ENCODE measurements at places on chromosomes 7 and 10. TPM values are rescaled to one million over a fixed set of nuclear protein-coding genes. Genes with fewer than 3 reads are reported as not detected.

Gene C1GALT1
- total RNA-seq: 15.3 TPM

Gene PHF14
- total RNA-seq: 35.6 TPM

Gene TUBB8
- not detected for total RNA-seq

Gene SLC39A12
- not detected for total RNA-seq

Gene LOXL4
- total RNA-seq: 12.5 TPM

Gene LRRC18
- total RNA-seq: 0.15 TPM

Gene ARHGAP22
- total RNA-seq: 8.3 TPM

Gene PIK3CG
- 2.2 TPM for total RNA-seq

Gene ICA1
- 6.8 TPM for total RNA-seq

Gene LRRD1
- total RNA-seq: 0.40 TPM

Gene TUBAL3
- total RNA-seq: not detected

DNA sequence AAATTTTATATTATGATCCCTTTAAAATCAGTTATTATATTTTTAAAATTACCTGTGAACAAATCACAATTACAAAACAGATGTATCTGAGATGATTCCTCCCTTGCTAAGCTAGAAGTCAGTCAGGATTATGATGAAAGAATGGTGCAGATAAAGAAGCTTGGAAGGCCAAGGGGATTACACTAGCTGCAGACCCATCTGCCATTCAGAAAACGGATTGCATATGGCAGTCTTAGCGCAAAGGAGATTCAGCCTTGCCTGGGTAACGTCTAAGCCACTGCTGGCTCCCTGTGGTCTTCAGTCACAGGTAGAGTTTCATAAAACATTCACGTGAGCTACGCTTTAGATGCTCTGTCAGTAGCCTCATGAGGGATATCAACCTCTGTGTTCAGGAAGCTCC, 222.2 kb downstream of the POU6F2 start:
- H3K4me3 ChIP-seq: no peak overlapping the region
- no peak for DNase-seq
- H3K27me3 ChIP-seq: no peaks in the 10 kb centered on the region
- H3K27ac ChIP-seq: no peak overlapping the region
- H3K4me1 ChIP-seq: no peaks in the 10 kb centered on the region

DNA sequence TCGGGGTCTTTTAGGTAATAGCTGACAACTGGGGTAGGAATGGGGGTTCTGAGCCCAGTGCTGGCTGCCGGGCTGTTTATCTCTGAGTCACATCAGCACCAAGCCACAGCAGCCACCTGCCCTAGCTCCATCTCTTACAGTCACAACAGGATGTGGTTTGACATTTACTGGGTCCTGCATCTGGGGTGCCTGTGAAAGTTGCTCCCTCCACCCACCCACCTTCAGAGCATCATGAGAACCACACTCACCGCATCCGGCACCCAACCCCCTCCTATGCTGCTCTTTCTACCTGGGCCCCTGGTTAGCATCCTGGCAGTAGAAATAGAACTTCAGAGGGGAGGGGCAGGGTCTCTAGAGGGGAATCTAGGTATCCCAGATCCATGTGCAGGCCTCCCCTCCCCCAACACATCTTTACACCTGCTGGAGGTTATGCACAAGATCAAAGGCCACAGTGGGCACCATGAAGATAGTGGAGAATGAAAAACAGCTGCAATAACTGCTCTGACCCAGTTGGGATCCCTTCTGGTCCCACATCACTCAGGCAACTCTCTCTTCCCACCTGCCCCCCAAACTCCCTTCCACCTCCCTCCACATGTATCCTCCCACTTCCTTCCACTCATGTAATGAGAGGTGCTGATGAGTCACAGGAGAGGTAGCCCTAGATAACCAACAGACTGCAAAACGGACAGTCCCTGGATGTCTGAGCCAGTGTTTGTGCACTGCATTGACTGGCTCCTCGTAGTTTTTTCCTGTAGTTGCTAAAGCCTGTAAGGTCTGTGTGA, 38.2 kb downstream of the PRSS2 start:
- no peak overlapping the region for H3K4me3 ChIP-seq
- no peak for DNase-seq
- H3K36me3 ChIP-seq: no peaks in the 10 kb centered on the region
- H3K27ac ChIP-seq: no peak overlapping the region

DNA sequence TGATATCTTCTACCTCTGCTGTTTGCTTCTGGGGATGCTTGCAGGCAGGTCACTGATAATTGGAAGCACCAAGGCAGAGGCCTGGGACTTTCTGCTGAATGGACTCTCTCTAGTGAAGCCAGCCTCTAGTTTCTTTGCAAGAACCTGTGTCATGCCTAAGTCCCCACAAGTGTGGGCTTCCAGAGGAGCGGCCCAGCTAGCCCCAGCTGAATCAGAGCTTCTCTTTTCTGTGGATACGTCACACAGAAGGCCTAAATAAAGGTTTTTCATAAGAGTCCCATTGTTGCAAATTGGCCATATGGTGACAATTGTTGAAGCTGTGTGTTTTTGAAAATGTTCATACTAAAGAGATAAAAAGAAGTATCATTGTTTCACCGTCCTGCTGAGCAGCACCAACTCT, 6.8 kb upstream of the OPALIN start:
- H3K4me1 ChIP-seq: no peaks in the 10 kb centered on the region
- H3K27me3 ChIP-seq: no peaks in the 10 kb centered on the region
- H3K36me3 ChIP-seq: no peaks in the 10 kb centered on the region
- H3K27ac ChIP-seq: no peak overlapping the region
- no peak for DNase-seq

- H3K36me3 ChIP-seq: no peaks in the 10 kb centered on the region
- H3K27me3 ChIP-seq: no peaks in the 10 kb centered on the region
- DNase-seq: no peak
- H3K27ac ChIP-seq: no peak overlapping the region
- H3K4me3 ChIP-seq: peak overlapping the region; percentile 50
These were observed 872 bp downstream of the FAM131B start for GRCh38 chr7:143361552-143362130.

GRCh38 chr7:116249969-116250553, 39.7 kb downstream of the TES start:
- no peak overlapping the region for H3K27ac ChIP-seq
- no peaks in the 10 kb centered on the region for H3K36me3 ChIP-seq
- no peak for DNase-seq
- no peaks in the 10 kb centered on the region for H3K4me1 ChIP-seq

- H3K27me3 ChIP-seq: no peaks in the 10 kb centered on the region
- H3K4me3 ChIP-seq: no peak overlapping the region
- no peaks in the 10 kb centered on the region for H3K4me1 ChIP-seq
These were observed 12.6 kb upstream of the FAM13C start for GRCh38 chr10:59374916-59375315.

DNA sequence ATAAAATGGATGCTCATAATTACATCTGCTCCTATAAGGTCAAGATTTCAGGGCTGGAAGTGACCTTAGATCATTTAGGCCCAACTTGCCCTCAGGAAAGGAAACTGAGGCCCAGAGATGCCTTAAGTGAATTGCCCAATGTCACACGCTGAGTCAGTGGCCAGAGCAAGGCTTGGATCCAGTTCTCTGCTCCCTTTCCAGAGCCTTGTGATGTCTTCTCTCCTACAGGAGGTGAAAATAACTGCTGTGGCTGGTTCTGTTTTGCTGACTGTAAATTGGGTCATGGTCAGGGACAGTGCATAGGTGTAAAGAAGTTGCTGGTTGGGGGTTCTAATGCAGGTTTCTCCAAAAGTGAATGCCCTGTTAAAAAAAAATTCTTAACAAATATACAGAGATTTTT, 91.3 kb downstream of the TCF7L2 start:
- no peak for DNase-seq
- H3K4me3 ChIP-seq: no peak overlapping the region
- H3K36me3 ChIP-seq: no peaks in the 10 kb centered on the region
- no peak overlapping the region for H3K27ac ChIP-seq
- H3K4me1 ChIP-seq: peaks cover 10% of the 10 kb centered on the region

- H3K27ac ChIP-seq: no peak overlapping the region
- H3K4me3 ChIP-seq: no peak overlapping the region
- H3K4me1 ChIP-seq: peaks cover 4% of the 10 kb centered on the region
These were observed 11.6 kb downstream of the LBX1 start for GRCh38 chr10:101217450-101218281.

DNA sequence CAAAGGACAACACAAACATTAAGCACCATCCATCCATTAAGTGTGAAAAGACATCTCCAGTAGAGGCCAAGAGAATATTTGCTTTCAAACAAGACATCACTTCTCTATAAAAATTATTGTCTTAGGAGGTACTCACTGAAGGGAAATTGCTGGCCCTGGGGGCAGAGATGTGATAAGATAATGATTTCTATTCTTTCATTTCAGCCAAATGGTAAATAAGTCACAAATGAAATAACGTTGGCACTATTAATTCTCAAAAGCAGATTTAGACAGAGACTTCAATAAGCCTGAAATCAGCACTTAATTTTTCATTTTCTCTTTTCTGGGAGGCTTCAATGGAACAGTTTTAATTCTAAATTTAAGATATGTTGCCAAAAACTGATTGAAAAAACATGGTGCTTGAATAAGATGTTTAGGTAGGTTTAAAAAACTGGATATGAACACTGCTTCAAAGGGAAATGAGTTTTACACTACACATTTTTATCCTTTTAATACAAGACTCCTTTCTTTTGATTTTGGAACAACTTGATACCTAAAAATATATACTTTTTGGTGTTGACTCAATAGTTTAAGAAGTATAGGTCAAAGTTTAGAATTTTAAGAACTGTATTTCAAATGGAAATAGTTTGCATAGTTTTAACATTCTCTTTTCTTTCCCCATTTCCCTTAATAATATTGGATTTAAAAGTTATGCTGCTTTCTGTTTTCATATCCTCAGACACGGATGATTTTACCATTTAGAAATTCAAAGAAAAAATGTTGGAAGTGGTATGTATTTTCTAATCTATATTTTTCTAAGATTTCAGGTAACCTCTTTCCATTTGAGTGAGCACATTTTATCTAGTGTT, 204.0 kb downstream of the AHR start:
- H3K27me3 ChIP-seq: no peaks in the 10 kb centered on the region
- H3K4me3 ChIP-seq: no peak overlapping the region
- H3K36me3 ChIP-seq: no peaks in the 10 kb centered on the region
- H3K27ac ChIP-seq: peak overlapping the region; percentile 5
- no peaks in the 10 kb centered on the region for H3K4me1 ChIP-seq
- DNase-seq: no peak

- peaks cover 2% of the 10 kb centered on the region for H3K4me1 ChIP-seq
- H3K27ac ChIP-seq: no peak overlapping the region
- no peaks in the 10 kb centered on the region for H3K36me3 ChIP-seq
- no peak for DNase-seq
These were observed 63.9 kb upstream of the ECHDC3 start for GRCh38 chr10:11678074-11678793.

DNA sequence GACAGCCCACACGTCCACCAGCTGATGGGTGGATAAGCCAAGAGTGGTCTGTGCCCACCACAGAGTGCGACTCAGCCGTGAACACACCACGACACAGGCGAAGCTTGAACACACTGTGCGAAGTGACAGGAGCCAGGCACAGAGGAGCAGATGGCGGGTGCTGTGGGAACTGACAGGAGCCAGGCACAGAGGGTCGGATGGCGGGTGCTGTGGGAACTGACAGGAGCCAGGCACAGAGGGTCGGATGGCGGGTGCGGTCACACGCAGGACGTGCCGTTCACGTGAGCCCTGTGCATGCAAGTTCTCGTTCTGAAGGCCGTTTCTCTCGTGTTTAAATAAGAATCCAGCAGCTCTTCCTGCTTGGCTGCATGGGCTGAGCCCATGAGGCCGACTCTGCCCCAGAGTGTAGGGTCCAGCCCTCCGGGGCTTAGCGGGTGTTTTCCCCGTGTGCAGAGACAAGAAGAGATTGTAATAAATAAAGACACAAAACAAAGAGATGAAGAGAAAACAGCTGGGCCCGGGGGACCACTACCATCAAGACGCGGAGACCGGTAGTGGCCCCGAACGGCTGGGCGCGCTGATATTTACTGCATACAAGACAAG, 5.9 kb upstream of the ADAP1 start:
- H3K27ac ChIP-seq: no peak overlapping the region
- H3K4me3 ChIP-seq: no peak overlapping the region
- no peaks in the 10 kb centered on the region for H3K36me3 ChIP-seq
- DNase-seq: peak; percentile 13
- H3K4me1 ChIP-seq: peaks cover 11% of the 10 kb centered on the region

GRCh38 chr10:101487399-101487798, 100.7 kb downstream of the POLL start:
- H3K4me1 ChIP-seq: peaks cover 3% of the 10 kb centered on the region
- H3K36me3 ChIP-seq: no peaks in the 10 kb centered on the region
- H3K4me3 ChIP-seq: no peak overlapping the region
- no peak for DNase-seq
- no peak overlapping the region for H3K27ac ChIP-seq

- no peaks in the 10 kb centered on the region for H3K27me3 ChIP-seq
- peaks cover 3% of the 10 kb centered on the region for H3K4me1 ChIP-seq
- DNase-seq: no peak
- H3K36me3 ChIP-seq: no peaks in the 10 kb centered on the region
These were observed 41.3 kb downstream of the ARID5B start for GRCh38 chr10:61942604-61943461.

DNA sequence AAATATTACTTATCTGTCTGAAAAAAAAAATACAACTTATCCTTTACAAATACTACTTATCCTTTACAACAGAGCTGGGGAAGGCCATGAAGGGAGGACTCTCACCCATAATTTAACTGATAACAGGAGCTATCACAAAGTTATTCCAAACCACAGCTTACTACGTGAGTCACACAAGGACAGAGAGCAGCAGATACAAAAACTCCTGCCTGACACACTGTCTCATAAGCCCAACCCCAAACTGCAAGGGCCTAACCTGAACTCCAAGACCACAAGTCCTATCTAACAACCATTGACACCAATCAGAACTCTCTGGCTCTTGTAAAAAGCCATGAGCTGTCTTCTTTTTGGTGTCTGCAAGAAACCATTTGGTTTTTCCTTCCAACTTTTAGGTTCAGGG, 28.5 kb upstream of the CXCL12 start:
- no peak overlapping the region for H3K4me3 ChIP-seq
- no peak overlapping the region for H3K27ac ChIP-seq
- no peaks in the 10 kb centered on the region for H3K27me3 ChIP-seq

- H3K4me3 ChIP-seq: no peak overlapping the region
- no peaks in the 10 kb centered on the region for H3K27me3 ChIP-seq
- no peak overlapping the region for H3K27ac ChIP-seq
- H3K4me1 ChIP-seq: peaks cover 5% of the 10 kb centered on the region
These were observed 252.1 kb downstream of the GLI3 start for GRCh38 chr7:41984888-41985287.

DNA sequence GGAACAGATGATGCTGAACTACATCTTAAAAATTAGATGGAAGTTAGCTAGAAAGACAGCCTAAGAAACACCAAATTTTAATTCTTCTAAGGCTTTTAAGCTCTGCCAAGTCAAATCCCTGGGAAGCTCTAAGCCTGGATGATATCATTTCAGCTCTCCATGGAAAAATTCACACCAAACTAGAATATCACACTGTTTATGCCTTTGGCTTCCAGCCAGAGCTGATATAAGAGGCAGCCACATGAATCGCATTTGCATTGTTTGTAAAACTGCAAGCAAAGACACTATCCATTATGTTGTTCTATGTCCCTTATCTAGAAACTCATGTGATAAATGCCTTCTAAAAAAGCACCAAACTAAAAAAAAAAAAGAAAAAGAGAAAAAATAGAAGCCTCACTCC, 430.4 kb downstream of the GRID1 start:
- no peaks in the 10 kb centered on the region for H3K27me3 ChIP-seq
- no peaks in the 10 kb centered on the region for H3K36me3 ChIP-seq
- H3K27ac ChIP-seq: no peak overlapping the region
- no peak overlapping the region for H3K4me3 ChIP-seq
- DNase-seq: no peak
